NB4 (cell line): ENCODE measurements at places on chromosomes 3 and 15.

DNA sequence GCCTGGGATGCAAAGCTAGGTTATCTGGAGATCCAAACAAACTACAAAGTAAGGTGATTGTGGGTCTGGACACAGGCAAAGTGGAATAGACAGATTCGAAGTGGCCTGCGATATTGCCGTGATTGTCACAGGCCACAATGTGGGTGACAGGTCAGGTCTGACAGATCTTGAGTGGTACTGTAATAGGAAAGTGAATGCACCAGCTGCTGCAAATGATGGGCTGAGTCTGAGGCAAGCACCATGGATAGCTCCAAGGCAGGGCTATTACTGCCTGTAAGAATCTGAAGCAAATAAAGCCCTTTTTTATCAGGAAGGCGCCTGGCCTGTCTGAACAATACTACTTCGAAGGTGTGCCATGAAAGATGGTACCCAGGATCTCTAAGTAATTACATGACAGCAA lies 10.0 kb downstream of the ARMC8 start:
- DNase-seq, result peak; percentile 59

DNA sequence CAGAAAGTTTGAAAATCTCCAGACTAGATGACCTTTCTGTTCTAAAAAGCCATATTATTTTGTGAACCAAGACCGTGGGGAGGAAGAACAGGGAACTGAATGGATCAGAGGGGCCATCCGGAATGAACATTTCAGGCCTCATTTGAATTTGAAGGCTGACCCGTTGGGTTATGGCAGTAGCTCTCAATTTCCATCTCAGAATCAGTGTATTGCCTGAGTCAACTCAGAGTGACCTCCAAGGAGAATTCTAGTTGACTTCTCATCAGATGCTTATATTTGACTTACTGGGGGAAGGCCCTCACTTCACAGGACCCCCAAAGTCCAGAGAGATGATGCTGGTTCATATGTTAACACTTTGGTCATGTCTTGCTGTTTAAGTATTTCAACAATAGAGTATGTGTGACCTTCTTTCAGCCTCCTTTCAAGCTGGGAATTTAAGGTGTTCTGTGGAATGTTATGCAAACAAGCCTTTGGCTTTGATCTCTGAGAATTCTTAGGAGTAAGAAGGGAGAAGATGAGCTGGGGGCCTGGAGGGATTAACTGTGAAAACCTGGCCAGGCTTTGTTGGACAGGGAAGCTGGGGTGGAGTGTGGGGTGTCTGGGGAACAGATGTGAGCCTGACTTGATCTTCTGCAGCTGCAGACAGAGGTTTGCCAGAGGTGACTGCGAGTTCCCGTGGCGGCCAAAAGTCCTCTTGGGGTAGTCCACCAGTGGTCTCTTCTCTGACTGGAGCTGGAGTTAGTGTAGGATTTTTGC lies 111.2 kb upstream of the RGMA start:
- DNase-seq, result no peak

DNA sequence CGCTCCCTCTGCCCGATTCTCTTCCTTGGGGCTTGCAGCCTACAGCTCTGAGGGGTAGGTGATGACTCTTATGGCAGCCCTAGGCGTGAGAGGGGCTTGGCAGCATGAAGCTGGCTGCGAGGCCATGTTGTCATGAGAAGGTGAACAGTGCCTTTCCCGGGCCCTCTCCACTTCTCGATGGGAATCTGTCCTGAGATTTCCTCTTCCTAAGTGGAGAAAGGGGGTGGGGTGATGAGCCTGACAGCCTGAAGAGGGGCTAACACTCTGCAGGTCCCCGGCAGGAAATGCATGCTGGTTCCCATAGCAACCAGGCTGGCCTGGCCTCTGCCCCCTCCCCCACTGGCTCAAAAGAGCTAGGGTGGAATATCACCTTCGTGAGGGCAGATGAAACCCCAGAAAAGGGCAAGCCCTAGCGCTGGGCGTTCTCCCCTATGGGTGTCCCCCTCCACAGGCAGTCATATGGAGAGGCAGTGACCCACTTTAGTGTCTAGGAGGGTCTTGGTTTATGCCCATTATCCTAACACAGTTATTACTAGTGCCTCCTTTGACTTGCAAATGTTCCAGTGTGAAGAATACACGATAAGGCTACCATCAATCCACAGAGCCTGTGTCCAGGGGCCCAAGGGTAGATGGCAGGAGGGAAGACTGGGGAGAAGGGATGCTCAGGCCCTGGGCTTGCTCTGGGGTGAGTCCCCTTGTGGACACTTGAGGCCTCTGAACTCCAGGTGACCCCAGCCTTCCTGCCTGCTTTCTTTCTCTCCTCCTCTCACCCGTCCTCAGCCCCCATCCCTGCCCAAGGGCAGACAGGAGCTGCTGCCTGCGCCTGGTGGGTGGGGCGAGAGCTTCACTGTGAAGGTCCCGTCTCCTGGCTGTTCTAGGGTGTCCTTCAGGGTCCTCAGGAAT lies 13.2 kb downstream of the EPHB3 start:
- DNase-seq, result no peak

DNA sequence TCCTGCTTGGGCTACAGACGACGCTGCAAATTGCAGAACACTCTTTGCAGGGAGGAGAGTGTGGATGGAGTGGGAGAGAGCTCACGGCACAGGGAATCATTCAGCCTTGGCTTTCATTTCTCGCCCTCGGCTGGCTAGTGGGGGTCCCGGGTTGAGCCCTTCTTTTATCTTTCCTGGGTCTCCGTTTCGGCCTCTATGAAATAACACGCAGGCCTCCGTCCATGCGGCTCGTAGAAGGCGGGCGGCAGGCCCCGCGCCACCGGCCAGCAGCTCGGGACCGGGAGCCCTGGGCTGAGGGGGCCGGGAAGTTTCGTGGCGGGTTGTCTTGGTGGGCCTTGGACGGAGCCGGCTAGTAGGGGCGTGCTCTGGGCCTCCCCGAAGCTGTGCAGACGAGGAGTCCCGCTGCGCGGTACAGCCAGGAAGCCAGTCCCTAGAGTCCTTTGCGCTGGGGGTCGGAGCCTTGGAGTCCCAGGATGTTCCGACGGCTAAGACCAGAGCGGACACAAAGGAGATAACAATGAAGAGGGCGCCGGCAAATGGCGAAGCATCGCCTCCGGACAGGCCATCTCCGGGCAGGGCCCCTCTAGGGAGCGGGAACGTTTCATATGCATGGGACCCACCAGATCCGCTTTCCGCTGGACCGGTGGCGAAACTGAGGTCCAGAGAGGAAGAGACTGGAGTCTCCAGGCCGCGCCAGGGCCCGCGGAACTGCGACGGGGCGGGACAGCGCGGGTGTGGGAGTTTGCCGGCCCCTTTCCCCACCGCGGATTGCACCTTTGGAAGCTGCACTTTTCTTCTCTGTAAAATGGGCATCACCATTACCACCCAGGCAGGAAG lies 4.3 kb downstream of the RNU6-1 start:
- DNase-seq, result no peak

DNA sequence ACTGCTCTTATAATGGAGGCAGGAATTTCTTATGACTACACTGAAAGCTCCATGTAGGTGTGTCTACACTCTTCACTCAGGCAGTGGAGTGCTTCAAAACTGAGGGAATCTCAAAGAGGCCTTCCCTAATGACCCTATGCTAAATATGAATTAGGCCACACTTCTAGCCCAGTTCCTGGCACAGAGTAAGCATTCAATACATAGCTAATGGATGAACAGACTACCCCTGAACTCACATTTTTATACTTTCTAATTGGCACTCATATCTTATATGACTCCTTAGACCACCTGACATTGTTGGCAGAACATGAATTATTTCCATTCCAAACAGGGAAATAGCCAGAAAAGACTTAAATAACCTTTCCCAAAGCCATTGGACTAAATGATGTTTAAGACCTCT lies 3.4 kb downstream of the RARRES1 start:
- DNase-seq, result no peak

DNA sequence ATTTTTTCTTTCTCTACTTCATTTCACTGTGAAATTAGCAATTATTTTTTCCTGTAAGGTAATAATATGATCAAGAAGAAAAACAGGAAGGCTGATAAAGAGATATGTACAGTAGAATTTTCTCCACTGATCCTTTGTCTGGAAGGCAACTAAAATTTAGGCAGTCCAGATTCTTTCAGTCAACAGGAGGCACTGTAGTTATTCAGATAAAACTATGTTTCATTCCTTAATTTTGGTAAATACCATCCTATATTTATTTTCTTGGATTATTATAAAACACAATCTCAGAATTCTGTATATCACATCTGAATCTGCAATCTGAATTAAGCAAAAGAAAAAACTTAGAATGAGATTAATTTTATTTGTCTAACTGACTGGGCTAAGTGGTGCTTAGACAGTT lies 343.2 kb downstream of the LSAMP start:
- no peak for DNase-seq

DNA sequence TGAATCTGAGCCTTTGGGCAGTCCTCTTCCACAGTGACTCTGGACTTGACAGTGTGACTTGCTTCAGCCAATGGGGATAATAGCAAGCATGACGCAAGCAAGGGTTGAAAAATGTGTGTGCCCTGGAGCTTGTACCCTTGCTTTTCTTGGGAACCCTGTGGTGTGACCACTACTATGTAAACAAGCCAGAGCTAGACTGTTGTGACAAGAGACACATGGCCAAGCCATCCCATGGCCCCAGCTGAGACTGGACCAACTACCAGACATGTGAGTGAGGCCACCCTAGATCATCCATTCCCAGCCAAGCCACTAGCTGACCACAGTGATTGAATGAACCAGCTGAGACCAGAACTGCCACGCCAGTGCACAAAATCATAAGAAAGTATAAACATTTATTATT lies 11.8 kb downstream of the MYO1E start:
- DNase-seq, result no peak

- DNase-seq, result no peak
These were observed 609.7 kb downstream of the MCTP2 start for GRCh38 chr15:94840794-94841783.

GRCh38 chr3:143809121-143809621 lies 39.1 kb downstream of the SLC9A9 start:
- no peak for DNase-seq

DNA sequence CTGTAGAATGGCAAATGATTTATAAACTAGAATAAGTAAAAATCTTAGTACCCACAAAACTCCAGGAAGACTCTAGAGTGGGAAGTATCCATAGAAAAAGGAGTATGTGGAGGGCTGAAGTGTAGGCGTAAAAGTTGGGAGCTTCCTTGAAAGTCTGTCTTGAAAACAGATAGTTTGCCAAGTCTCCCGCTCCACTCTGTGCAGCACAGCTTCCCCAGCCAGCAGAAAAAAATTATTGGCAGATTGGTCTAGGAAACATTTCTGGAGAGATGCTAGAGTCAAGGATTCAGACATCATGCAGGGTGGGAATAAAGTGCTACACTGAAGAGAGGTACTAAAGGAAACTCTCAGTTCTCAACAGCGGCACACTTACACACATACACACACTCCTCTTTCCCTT lies 53.4 kb upstream of the CD200R1L start:
- no peak for DNase-seq

DNA sequence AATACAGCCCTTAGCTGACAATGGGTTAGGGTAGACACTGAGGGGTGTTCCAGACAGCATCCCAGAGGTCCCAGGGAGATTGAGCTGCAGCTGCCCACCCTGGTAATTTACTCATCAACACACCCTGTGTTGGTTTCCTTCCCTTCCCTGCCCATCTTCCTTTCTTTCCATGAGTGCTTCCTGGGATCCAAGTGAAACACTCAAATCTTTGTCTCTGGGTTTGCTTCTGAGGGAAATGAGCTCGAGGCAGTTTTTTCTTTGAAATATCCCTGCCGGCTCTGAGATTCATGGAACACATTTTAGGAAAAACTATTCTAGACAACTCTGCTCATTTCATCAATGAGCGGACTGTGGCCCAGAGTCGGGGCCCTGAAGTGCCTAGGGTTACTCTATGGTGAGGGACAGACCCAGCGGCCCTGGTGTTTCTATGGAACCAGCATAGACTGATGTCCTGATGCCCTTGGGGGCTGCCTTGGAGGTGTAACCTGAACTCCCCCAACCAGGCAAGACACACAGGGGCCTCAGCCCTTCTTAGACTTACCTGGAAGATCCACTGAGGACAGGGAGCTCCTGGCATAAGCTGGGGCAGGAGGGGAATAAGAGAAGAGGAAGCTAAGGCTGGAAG lies 14.9 kb upstream of the CSRNP1 start:
- DNase-seq, result no peak

- DNase-seq, result no peak
These were observed 2.1 kb downstream of the OPA1 start for GRCh38 chr3:193594946-193595689.

- no peak for DNase-seq
These were observed 2.7 kb upstream of the DMXL2 start for GRCh38 chr15:51625236-51625635.

GRCh38 chr3:41290736-41291135 lies 91.4 kb downstream of the CTNNB1 start:
- no peak for DNase-seq

DNA sequence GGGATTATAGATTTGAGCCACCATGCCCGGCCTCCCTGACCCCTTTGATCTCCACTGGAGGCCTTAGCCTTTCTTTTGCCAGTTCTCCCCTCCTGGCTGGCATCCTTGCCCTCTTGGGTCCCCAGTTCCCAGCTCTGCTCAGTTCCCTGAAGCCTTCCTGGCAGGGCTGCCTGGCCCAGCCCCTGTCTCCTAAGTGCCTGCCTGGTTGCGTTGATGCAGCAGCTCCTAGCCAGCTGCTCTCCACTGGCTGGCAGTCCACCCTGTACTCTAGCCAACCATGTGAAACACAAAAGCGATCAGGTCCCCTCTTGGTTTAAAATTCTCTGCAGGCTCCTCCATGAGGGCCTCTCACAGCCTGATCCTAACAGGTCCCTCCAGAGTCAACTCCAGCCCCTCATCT lies 184.7 kb downstream of the RAB11A start:
- no peak for DNase-seq

DNA sequence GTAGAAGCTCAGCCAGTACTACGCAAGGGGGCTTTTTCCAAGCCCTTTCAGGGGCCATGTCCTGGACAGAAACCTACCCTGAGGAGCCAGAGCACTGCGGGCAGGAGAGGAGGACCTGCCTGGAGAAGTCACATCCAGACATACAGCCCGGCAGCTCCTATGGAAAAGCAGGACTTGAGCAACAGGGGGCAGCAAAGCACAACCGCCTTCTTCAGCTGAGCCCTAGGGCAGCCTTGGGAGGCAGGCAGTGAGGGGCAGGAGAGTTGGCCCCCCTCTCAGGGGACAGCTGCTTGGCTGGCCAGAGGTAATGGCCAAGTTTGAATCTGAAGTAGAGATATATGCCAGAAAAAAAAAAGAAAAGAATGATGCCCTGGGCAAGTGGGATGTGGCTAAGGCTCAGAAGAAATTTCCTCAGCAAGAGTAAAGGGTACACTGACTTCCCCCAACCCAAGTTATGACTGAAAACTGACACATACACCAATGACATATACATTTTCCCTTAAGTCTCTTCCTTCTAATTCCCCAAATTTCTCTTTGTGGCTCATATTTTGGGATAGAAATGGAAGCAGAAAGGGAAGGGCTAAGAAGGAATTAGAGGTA lies 56.9 kb downstream of the CYP19A1 start:
- peak; percentile 63 for DNase-seq

DNA sequence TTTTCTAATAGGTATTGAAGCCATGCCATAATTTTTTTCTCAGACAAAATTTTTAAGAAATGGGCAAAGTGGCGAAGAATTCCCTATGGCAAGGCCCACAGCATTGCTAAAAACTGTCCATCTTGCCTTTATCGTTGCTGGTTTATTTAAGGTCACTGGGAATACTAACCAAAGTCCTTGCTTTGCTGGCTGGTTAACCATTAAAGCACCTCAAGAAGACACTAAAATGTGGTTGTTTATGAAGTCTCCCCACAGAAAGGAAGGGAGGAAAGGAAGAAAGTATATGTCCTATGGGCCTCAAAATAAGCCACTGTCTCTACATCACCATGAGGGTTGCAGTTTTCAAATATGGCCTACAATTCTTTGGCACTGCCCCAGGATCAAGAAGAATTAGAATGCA lies 13.2 kb downstream of the SH3BP5 start:
- no peak for DNase-seq

GRCh38 chr3:106836906-106837305 lies 540.3 kb upstream of the CCDC54 start:
- no peak for DNase-seq
